Thyroid gland (tissue), 4 donors: ENCODE measurements at places on chromosomes 5 and 9.

GRCh38 chr5:32654427-32654826 lies 56.7 kb upstream of the NPR3 start:
- no peak for DNase-seq
- H3K27me3 ChIP-seq, result no peaks in the 10 kb centered on the region
- no peak overlapping the region for H3K27ac ChIP-seq
- H3K4me3 ChIP-seq, result no peak overlapping the region
- H3K4me1 ChIP-seq, result no peaks in the 10 kb centered on the region

GRCh38 chr5:134568761-134569695 lies 43.6 kb downstream of the JADE2 start:
- H3K4me3 ChIP-seq, result no peak overlapping the region
- peaks cover 43% of the 10 kb centered on the region for H3K4me1 ChIP-seq
- DNase-seq, result peak; percentile 94
- H3K27ac ChIP-seq, result peak overlapping the region; percentile 53
- no peaks in the 10 kb centered on the region for H3K27me3 ChIP-seq

DNA sequence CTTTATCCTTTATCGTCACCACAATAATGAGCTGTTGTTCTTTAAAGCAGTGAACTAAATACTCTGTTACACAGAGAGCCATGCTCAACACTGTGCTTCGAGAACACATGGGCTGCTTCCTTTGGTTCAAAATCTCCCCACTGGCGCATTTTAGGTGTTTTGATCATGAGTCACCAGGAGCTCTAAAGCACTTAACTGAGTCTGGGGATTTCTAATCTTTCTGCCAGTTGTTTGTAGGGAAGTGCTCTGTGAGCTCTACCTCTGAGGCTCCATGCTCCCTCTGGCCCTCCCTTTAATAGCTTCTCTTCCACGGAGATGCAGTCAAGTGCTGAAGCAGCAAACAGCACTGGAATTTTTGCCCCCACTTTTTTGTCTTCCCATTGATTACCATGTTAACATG lies 17.0 kb downstream of the ERAP2 start:
- H3K4me1 ChIP-seq, result no peaks in the 10 kb centered on the region
- DNase-seq, result no peak
- no peaks in the 10 kb centered on the region for H3K36me3 ChIP-seq
- H3K27ac ChIP-seq, result no peak overlapping the region

DNA sequence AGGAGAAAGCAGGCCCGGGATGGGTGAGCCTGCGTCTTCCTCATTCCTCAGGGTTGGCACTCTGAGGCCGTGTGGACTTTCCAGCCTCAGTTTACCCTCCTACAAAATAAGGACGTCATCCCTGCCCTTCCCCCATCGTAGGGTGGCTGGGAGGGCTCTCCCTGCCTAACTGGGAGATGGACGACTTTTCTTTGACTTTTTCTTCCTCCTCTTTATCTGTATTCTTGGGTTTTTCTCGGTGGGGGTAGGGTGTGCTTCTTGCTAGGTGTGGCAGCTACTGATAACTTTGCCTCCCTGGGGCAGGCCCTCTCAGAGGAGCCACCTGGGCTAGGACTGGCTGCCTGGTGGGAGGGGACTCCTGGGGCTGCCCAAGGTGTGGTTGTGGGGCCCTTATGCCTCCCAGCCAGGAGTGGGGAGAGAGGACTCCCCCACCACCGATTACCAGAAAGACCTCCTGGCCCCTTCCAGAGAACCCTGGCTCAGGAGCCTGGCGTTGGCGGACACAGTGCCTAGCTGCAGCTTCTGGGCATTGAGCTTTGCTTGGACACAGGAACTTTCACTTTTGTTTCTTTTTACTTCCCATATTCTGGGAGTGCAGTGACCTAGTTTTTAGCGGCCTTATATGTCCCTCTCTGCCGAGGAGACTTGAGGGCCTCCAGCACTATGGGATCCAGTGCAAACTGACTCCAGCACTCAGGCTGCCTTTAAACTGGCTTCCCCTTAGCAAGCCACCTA lies 6.1 kb downstream of the GLIPR2 start:
- H3K27ac ChIP-seq, result peak overlapping the region; percentile 82
- DNase-seq, result peak; percentile 51
- H3K36me3 ChIP-seq, result no peaks in the 10 kb centered on the region
- H3K27me3 ChIP-seq, result no peaks in the 10 kb centered on the region
- no peak overlapping the region for H3K4me3 ChIP-seq

GRCh38 chr9:103761466-103761865 lies 332.6 kb upstream of the SMC2 start:
- H3K4me1 ChIP-seq, result no peaks in the 10 kb centered on the region
- no peak overlapping the region for H3K27ac ChIP-seq
- H3K36me3 ChIP-seq, result no peaks in the 10 kb centered on the region
- no peak for DNase-seq
- no peaks in the 10 kb centered on the region for H3K27me3 ChIP-seq
- no peak overlapping the region for H3K4me3 ChIP-seq

GRCh38 chr5:88109818-88110217 lies 158.8 kb downstream of the TMEM161B start:
- no peak overlapping the region for H3K27ac ChIP-seq
- H3K27me3 ChIP-seq, result no peaks in the 10 kb centered on the region
- no peak overlapping the region for H3K4me3 ChIP-seq
- H3K36me3 ChIP-seq, result no peaks in the 10 kb centered on the region
- H3K4me1 ChIP-seq, result no peaks in the 10 kb centered on the region
- DNase-seq, result no peak

DNA sequence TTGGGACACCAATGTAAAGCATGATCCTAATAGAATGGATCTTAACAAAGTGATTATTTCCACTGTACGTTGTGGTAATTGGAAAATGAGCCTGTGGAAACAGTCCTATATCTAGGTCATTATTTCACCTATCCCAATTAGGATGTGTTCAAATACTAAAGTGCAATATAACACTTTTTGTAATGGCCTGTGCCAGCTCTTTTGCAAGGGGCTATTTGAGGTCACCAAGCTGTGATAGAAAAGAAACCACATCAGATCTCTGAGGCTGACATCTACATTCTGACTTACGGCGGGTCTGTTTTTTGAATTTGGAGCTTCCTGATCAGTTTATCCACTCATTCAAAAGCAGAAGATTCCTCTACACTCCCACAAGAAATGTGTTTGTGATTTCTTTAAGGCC lies 150.0 kb downstream of the TLE1 start:
- H3K4me3 ChIP-seq, result no peak overlapping the region
- DNase-seq, result no peak
- H3K27ac ChIP-seq, result no peak overlapping the region
- H3K27me3 ChIP-seq, result no peaks in the 10 kb centered on the region

DNA sequence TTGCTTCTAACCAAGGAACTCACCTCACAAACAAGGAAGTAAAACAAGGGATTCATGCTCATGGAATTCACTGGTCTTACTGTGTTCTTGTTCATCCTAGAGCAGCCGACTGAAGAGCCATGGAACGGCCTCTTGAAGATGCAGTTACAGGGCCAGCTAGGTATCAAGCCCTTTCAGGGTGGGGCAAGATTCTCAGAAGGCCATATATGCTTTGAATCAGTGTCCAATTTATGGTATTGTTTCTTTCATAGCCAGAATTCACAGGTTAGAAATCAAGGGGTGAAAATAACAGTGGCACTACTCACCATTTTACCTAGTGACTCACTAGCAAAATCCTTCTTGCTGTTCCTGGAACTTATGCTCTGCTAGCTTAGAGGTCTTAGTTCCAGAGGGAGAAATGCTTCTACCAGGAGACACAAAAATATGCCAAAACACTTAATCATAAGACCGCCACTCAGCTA lies 159.5 kb upstream of the CDH10 start:
- no peak overlapping the region for H3K4me3 ChIP-seq
- H3K36me3 ChIP-seq, result no peaks in the 10 kb centered on the region
- DNase-seq, result no peak
- no peaks in the 10 kb centered on the region for H3K27me3 ChIP-seq

- DNase-seq, result peak; percentile 45
- H3K4me3 ChIP-seq, result no peak overlapping the region
- H3K27ac ChIP-seq, result no peak overlapping the region
- no peaks in the 10 kb centered on the region for H3K4me1 ChIP-seq
These were observed 93.2 kb downstream of the ZFAND5 start for GRCh38 chr9:72271613-72272478.
